ENCODE measurements at places on chromosomes 7 and 10.

GRCh38 chr7:30694774-30695721 is 12.8 kb upstream of the CRHR2 start:
- DNase-seq, result no peak

GRCh38 chr7:140230516-140230860 is 53.7 kb upstream of the KDM7A start:
- peak; percentile 64 for DNase-seq

DNA sequence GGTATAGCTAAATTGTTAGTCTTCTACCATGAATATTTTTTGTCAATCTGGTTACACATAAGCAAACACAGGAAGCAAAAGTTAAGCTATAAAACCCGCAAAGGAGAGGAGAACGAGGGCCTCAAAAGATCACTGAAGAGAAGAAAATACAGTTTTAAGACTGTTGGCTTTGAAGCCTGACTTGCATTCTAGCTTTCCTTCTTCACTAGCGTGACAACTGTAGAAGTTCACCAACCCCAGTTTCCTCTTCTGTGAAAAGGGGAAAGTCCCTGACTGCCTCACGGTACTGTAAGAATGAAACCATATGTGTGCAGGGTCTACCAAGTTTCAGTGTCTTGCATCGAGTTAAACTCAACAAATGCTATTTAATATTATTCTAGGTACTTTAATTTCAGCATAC is 7.5 kb upstream of the LRRN3 start:
- DNase-seq, result no peak

- peak; percentile 7 for DNase-seq
Measured at GRCh38 chr7:132655131-132655727, 79.0 kb upstream of the PLXNA4 start.

DNA sequence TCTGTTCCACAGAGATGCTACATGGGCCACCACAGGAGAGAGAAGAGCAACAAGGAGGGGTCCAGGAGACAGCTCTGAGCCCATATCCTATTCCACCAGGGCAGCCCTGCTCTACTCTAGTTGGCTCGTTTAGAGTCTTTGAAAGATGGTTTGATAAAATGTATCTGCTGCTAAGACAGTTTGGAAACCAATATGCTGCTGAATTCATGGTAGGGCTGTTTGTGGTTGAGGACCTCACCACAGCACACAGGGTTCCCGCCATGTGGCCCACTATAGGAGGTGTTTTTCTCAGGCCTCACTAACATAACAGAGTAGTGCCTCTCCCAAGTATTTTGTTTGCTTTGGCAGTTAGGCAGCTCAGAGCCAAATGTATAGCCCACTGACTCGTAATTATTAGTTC is 35.8 kb upstream of the ZC3HAV1L start:
- DNase-seq, result no peak

- no peak for DNase-seq
Measured at GRCh38 chr10:17353568-17354300, 100.7 kb downstream of the ST8SIA6 start.

- no peak for DNase-seq
Measured at GRCh38 chr10:98301664-98302319, 33.8 kb upstream of the LOXL4 start.

DNA sequence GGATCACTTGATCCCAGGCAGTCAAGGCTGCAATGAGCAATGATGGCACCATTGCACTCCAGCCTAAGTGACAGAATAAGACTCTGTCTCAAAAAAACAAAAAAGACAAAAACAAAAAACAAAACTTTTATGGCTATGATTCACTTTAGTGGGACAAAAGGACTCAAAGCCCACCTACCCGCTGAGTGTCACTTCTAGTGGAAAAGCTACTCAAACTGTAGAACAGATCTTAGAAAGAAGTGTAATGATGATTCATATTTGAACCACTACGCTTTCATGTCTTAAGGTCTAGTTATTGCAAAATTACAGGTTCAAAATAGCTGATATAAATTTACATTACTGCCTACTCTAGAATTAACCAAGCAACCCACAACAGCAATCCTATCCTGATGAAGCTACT is 47.1 kb upstream of the OTUD1 start:
- no peak for DNase-seq

DNA sequence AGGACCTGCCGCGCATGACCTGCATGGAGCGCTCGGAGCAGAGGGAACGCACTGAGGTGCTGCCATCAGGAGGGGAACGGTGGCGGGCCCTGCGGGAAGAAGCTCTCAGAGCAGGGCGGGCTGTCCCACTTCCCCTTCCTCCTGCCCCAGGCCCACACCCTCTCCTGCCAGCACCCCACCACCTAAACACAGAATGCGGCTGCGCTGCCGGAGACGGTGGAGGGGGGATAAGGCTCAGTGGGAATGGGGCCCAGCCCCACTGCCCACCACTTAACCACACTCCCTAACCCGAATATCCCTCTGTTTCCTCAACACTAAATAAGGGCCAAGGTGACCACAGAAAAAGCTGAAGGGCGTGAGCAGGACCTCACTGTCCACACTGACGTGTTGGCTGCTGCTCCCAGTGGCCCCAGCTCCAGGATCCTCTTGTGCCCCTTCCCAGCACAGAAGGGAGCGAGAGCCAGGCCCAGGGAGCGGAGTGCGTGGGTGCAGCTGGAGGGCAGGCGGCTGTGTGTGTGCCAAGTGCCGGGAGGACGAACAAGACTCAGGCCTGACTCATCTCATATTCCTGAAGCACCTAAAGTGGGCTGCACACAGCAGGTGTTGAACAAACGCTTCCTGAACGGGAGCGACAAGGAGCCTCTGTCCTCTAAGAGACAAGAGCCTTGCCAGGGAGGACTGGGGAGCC is 116.8 kb downstream of the MAD1L1 start:
- no peak for DNase-seq

GRCh38 chr10:131722121-131722520 is 178.7 kb upstream of the PPP2R2D start:
- no peak for DNase-seq

- DNase-seq, result no peak
Measured at GRCh38 chr10:69723653-69724052, 78.1 kb upstream of the COL13A1 start.

DNA sequence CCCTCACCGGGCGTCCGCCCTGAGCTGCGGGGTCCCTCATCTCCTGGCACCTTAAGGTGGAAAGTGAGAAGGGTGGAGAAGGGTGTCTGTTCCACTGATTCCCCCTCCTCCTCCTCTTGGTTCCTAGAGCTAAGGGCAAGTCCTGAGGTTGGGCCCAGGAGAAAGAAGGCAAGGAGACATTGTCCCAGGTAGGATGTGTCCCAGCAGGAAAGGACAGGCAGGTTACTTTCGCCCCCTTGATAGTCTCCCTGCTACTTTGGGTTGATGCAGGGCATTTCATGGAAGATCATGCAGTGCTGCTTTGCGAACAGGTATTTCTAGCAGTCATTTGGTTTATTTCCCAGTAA is 582 bp downstream of the STEAP2 start:
- DNase-seq, result no peak

GRCh38 chr10:92508866-92509265 is 65.0 kb downstream of the IDE start:
- no peak for DNase-seq

- no peak for DNase-seq
Measured at GRCh38 chr10:118407026-118407425, 64.9 kb upstream of the FAM204A start.

DNA sequence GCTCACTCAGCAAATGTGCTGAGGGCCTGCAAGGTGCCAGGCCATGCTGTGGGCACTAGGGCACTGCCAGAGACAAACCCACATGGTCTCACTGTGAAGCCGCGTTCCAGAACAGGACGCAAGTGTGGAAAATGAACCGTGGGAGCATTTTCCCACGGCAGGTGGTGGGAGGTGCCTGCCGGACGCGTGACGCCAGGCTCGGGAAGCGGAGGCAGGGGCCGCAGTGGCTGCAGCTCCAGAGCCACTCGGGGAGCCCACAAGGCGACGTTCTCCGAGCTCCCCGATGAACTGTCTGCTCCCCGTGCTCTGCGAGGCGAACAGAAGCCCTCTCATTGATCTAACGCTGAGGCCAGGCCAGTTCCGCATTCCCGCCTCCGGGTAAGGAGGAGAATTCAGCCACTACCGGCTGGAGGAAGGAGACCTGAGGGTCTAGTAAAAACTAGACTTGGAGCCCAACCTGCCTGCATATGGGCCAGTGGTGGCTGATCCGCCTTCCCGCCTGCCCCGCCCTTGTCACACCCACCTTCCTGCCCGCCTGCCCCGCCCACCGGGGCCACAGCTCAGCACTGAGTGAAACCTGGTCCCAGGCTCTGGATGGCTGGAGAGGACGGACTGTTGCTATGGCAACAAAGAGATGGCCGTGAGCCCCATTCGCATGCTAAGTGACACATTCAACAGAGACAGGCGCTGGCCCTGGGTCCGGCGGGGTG is 13.1 kb downstream of the ADGRA1 start:
- DNase-seq, result no peak

- DNase-seq, result peak; percentile 63
Measured at GRCh38 chr10:6052247-6053221, 9.6 kb downstream of the IL2RA start.

- no peak for DNase-seq
Measured at GRCh38 chr10:26698909-26699308, 1.4 kb downstream of the PDSS1 start.

DNA sequence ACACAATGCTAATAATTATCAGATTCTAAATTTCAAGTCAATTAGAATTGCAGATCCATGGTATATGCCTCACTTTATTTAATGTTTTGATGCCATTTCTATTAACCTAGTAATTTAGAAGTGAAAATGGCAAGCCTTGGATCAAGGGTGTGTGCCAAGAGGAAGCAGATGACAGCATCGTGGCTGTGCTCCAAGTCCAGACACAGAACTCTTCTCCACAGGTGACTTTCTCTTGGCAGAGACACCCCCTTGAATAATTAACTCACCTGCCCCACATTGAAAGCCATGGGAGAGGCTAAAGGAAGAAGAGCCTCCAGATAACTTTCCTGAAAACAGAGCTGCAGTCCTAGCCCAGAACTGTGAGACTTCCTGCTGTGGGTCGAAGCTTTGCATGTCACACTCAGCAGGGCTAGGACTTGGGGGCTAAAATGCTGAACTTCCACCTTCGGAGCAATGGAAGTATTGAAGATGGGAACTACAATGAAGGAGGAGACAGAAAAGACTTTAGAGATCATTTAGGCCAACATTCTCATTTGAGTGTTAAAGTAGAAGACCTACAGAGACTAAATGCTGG is 996 bp upstream of the C10orf90 start:
- no peak for DNase-seq

GRCh38 chr10:112763916-112764520 is 186.0 kb upstream of the TCF7L2 start:
- DNase-seq, result no peak

DNA sequence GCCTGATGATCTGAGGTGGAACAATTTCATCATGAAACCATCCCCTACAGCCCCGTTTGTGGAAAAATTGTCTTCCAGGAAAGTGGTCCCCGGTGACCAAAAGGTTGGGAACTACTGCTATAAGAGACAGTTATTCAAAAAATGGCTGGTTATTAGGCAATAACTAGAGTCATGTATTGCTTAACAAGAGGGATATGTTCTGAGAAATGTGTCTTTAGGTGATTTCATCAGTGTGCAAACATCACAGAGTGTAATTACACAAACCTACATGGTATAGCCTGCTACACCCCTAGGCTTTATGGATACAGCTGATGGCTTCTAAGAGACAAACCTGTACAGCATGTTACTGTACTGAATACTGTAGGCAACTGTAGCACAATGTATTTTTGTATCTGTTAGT is 71.3 kb upstream of the CSTF2T start:
- no peak for DNase-seq

DNA sequence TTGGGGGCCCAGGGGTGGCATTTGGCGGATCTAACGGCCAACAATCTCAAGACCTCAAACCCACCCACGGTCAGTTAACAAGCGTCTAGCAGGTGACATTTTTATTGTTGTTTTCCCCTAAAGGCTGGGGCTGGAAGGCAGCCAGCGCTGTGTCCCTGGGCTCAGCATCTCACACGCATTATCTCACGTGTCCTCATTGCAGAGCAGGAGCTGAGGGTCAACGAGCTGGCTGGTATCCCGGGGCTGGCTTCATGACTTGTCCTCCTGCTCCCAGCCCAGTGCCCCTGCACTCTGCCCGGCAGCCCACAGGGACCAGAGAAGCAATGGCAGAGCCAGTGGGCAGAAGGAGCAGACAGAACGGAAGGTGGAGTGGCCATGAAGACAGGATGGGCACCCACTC is 54.4 kb upstream of the TMEM273 start:
- DNase-seq, result no peak

DNA sequence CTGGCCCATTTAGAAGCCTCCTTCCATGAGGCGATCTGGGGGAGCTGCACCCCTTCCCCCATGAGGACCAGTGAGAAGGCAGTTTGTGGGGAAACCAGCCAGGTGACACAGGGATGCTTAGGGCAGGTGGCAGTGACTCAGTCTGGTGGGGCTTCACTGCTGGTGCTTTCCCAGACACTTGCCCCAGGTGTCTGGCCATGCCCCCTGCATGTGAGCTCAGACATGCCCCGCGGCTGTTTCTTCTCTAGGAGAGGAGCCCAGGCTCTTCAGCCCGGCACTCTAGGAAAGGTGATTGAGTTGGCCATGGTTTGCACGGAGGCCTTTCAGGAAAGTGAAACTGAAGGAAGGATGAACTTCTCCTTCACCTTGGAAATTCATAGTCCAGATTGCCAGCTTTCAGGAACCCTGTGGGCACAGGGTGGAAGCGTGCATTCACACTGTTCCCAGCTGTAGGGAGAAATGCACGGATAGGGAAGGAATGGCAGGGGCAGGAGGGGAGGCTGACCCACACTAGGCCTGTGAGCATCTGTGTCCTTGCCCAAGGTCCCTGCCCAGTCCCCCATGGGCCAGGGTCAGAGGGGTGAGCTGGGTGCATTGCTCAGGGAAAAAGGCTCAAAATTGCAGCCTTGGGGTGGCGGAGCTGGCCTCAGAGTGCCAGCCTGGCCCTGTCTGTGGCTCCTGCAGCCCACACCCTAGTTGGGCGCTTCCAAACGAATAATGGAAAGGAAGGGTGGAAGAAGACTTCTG is 359.1 kb downstream of the GLRX3 start:
- DNase-seq, result no peak

- DNase-seq, result no peak
Measured at GRCh38 chr10:112184052-112184371, 447 bp upstream of the GPAM start.
